NB4 (cell line): ENCODE measurements at places on chromosomes 7 and 10.

DNA sequence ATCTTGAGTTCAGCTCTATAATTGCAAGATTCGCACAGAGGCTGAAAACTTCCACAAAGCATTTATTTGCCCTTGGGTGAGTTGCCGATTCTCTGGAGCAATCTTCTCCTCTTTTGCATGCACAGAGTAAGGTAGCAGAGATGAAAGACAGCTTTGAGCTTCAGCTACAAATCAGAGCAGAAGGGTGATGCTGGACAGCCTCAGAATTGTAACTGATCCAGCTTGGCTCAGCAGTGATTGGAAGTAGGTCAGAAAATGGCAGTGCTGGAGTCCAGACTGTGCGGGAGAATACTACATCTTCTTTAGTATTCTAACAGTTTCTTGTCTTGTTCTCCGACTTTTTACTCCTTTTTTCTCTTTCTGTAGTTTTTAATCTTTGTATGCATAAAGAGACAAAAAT lies 55.4 kb upstream of the CDC14C start:
- no peak for DNase-seq

DNA sequence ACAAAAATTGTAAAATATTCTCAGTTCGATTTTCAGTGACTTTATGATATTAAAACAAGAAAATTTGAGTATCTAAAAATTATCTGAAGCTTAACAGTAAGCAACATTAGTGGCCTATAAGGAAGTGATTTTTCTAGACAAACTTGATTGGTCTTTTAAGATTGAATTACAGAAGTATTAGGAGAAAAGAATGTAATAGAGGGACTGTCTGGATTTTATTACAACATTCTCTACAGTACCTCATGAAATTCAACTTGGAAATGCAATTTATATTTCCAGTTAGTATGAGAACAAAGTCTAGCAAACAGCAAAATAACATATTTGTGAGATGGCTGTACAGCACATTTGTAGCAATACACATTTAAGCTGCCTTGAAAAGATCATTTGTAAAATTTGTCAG lies 18.8 kb downstream of the REEP3 start:
- no peak for DNase-seq

GRCh38 chr7:144854839-144855424 lies 19.1 kb upstream of the TPK1 start:
- peak; percentile 34 for DNase-seq

DNA sequence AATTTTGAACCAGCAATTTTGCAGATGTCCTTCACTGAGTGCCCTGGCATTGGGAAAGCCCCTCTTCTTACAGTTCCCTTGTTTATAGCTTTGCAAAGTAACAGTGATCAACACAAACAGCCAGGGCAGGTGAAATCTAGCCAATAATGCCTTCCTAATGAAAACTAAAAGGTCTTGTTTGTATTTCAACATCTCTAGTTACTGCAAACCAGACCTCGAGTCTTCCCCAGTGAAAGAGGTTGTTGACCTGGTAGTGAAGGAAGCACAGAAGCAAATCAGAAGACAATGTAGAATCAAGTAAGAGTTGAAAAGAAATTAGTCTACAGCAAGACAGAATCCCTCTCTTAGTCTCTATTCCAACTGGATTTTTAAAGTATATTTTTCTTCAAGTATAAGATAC lies 231.2 kb downstream of the SNX13 start:
- DNase-seq: no peak

DNA sequence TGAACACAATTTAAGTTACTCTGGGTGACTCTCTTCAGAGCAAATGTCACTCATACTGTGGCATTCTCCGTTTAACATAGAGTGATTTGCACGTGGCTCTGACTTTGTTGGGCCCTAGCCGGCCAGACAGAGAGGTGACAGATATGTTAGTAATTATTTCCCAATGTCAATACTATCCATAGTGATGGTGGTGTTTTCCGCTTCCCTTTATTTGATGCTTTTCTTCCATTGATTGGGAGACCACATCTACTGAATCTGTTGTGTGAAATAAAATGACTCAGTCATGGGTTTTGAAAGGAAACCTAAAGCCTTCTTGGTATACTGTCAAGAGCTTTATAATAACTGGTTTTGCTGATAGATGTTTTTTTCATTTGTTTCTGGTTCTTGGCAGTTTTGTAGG lies 7.4 kb downstream of the AVL9 start:
- no peak for DNase-seq

- DNase-seq: no peak
Observed at GRCh38 chr10:32105782-32106382, 49.7 kb upstream of the KIF5B start.

DNA sequence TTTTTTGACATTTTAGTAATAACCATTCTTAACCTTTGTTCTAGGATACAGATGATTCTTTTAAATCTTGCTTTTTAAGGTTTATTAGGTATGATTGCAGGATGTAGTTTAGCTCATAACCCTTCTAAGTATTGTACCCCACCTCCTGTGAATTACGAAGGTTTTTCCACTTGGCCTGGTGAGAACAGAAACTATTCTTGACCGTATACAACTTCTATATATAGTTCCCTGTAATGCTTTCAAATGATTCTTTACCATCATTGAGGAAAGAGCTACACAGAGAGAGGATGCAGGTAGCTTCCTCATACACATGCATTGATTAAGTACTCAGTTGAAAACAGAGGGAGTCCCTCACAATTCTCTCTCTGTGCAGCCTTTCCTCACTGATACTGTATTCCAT lies 86.3 kb downstream of the PALS2 start:
- DNase-seq: no peak

DNA sequence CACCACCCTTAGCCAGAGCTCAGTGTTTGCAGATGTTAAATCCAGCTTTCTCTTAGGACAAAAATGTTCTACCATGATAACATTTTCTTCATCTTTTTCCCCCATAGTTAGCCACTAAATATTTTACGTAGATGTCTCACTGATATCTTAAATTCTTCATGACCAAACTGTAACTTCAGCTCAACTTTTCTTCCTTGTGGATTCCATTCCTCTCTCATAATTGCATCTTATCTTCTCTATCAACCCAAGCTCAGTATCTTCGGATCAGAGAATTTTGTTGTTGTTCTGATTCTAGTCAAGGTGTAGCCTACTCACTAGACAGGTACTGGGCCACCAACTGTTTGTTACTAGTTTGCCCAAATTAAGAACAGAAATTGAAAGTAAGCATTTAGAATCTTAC lies 60.2 kb downstream of the SHOC2 start:
- no peak for DNase-seq

DNA sequence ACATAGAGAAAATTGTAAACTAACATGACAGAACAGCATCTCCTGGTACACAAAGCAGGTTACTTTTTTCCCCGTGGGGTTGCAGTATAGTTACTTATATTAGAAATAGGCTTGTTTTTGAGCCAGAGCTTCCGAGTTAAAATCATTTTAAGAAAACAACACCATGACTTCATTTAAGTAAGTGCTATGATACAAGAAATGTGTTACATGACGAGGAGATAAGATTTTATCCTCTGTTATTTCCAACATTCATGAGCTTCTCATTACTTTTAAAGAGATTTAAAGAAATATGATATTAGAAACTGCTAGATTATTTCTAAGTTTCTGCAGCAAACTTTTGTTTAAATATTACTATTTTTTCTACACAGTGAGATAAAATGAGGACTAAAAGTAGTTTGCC lies 968.7 kb downstream of the GATA3 start:
- DNase-seq: no peak

DNA sequence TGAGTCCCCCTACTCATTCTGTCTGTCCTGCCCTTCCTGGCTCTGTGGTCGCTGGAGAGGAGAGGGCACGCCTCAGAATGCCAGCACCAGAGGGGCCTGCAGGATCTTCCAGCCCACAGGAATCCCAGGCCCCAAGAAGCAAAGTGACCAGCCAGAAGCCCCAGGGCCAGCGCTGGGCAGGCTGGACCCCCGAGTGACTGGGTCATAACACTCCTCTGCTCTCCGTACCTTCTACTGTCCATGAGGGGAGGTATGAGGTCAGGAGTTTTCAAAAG lies 102.6 kb upstream of the GPR26 start:
- DNase-seq: no peak

DNA sequence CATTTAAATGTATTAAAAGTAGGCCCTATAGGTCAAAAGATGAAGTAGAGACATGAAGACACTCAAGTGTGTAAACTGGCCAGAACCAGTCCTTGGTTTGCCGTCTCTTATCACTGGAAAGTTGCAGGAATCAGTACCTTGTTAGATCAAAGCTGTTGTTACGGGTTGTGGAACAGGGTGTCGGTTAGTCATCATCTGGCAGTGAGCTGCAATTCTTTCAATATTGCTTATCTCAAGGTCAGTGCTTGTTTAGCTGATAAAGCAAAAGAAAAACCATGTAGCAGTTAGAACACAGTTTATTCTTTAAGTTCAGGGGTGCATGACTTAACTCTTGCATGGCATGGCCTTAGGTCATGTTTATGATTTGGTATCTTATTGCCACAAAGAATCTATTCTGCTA lies 10.0 kb upstream of the SLC13A1 start:
- no peak for DNase-seq

DNA sequence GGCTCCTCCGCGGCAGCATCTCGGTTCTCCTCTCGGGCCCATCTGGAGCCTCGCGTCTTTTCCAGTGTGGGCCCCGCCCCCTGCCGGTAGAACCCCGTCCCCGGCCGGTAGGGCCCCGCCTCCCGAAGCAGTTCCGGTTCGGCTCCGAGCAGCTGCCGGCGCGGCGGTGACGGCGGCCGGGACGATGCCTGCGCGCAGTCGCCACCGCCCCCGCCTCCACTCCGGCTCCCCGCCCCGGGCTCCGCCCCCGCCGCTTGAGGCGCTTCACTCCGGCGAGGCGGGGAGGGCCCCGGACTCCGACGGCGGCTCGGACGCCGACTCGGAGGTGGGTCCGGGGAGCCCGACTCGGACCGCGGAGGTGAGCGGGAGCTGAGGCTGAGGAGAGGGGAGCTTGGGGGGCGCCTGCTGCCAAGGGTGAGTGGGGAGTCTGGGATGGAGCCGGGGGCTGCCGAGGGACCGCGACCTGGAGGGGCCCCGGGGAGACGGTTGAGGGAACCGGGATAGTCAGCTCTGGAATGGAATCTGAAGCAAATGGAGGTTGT lies at the start of gene SAMD8:
Gene SAMD8 (plus strand): TSS at position 292 of the 542 bp plus-strand sequence. CDS start 38,873 bp downstream, outside the sequence.
- peak; percentile 97 for DNase-seq

DNA sequence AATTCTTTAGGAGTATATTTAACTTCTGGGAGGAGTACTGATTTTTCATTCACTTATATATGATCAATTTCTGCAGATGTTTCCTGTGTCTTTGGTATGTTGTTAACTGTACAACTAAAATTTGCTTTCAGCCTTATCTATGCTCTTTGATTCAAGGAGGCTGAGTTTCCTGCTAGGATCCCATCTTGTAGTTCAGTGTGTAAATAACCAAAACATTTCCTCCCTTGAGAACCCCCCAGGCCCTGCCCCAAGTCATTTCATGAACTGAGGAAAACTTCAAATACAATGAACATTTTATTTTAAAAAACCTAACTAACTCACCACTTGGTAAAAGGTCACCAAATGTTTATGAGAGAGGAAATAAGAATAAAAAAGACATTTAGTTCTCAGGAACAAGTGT lies 55.5 kb downstream of the VWA2 start:
- no peak for DNase-seq

DNA sequence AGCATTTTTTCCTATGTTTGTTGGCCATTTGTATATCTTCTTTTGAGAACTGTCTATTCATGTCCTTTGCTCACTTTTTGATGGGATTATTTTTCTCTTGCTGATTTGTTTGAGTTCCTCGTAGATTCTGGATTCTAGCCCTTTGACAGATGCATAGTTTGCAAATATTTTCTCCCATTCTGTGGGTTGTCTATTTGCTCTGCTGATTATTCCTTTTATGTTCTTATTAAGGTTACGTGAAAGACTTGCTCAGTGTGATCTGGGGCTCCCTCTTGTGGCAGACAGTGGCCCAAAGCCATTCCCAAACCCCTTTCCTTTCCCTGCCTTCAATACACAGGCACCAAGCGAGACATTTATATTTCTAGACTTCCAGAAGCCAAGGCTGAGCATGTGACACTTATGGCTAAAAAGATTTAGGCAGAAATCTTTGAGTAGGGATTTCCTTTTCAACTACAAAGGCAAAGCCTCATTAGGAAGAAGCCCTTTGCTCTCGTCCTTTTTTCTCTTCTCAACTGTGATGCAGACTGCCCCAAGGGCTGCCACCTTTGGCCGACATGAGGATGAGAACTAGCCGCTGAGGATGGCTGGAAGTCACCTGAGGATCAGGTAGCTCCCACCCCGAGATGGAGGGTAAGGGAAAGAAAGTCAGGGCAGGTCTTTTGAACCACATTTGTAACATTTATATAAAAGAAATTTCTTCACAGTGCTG lies 23.6 kb downstream of the ST8SIA6 start:
- DNase-seq: peak; percentile 48

GRCh38 chr7:108109221-108109908 lies 20.8 kb downstream of the LAMB4 start:
- peak; percentile 56 for DNase-seq

DNA sequence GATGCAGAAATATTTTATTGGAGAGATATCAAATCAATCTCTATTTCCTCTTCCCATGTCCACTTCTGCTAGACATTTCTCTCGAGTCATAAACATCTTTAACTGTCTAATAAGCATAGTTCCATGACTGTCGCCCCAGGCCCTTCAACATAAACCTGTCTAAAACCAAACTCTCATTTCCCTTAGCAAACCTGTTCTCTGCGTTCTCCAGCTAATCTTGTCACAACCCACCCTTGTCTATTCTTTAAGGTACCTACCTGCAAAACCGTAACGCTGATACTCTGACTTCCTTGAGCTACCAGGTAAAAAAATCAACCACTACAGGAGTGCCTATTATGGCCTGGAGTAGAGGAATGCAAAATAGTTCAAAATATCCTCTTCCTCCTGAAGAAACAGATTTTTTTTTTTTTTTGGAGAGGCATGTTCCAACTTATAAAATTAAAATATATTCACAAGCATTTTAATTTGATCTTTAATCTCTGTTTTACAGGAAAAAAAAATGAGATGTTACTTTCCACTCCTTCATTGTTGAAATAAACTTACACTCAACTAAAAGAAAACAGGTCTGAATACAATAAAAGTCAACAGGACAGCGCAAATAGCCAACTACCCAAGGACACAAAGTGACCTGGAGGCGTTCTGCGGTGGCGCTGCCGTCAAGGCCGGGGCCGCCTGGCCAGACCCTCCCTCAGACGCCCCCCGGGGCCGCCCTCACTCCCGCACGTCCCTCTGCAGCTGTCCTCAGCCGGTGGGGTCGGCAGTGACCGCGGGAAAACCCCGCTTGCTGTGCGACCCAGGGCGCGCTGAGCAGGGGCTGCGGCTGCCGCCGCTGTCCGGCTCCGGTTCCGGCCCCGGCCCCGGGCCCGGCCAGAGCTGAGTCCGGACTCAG lies 765 bp downstream of the SLC25A40 start:
- peak; percentile 33 for DNase-seq

GRCh38 chr10:119447823-119448546 lies 94.5 kb downstream of the RGS10 start:
- DNase-seq: no peak
